ENCODE measurements at places on chromosomes 4 and X.

- DNase-seq: no peak
Measured at GRCh38 chr4:25112995-25113380, 47.3 kb downstream of the SEPSECS start.

- no peak for DNase-seq
Measured at GRCh38 chrX:56804867-56805266, 75.8 kb downstream of the NBDY start.

DNA sequence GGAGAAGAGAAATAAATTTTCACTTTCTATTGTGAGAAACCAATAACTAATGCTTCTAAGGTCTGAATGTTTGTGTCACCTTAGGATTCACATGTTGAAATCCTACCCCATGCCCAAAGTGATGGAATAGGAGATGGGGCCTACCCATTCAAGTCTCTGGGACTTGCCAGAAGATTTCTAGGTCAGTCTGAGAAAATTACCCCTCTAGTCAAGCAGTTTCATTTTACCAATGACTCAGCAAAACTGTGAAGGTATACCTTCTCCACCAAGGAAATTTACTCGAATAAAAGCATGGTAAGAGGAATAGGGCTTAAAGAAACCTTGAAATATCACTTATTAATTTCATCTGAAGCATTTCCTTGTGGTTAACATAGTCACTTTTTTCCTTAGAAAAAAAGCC lies 23.5 kb upstream of the PAPSS1 start:
- no peak for DNase-seq

DNA sequence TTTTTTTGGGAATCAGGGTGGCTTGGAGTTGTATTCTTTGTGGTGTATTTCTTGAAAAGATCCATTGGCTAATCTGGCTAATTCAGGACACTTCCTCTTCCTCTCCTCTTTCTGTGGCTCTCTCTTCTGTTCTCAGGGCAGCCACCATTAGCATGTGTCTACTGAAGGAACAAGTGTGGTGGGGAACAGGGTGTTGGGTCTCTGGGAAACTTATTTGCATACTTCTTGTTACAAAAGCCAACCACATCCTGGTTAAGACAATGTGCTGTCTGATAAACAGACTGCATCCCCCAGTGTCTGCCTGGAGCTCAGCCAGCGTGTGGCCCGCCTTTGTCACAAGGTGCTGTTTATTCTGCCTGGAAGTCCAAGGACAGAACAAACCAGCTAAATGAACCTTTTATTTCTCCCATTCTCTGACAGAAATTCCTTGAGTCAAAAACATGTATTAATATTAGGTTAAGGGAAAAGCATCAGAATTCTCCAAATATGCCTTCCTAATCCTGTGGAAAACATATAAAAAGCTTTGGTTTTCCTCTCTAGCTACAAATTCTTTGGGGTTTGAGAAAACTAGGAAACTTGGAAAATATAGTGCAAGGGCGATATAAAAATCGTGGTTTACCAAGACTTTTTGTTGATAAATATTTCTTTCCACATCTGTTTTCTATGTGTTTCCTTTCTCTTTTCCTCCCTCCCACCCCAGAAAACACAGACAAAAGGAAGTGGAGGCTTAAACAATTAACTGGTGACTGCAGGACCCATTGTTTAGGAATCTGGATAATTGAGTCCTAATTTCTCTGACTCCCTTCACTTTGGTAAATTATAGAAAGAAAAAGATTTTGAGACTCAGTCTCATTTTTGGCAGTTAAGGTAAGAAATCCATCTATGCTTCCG lies 203.6 kb downstream of the SPRY1 start:
- no peak for DNase-seq

DNA sequence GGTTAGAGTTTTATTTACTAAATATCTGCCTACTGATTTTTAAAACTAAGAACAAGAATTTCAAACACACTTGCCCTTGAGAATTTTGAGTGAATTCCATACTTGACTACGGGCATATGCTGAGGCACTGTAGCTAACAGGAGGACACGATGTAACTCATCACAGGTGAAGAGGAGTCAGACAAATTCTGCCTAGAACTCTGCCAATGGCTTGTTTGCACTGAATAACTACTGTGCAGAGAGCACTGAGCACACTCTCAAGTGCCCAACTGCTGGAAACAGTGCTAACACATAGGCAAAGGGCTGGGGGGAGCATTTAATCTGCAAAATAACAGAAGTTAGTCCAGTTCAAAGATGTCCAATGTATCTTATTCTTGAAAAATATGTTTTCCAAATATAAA lies 104.4 kb downstream of the WDFY3 start:
- no peak for DNase-seq
